ENCODE measurements at places on chromosomes 6 and 20.

- no peak for DNase-seq
Measured at GRCh38 chr20:57088436-57088835, 178.0 kb downstream of the BMP7 start.

GRCh38 chr6:158763434-158764182 is 55.6 kb downstream of the EZR start:
- no peak for DNase-seq

GRCh38 chr6:80174900-80175572 is 68.6 kb downstream of the BCKDHB start:
- no peak for DNase-seq

- DNase-seq, result no peak
Measured at GRCh38 chr20:43140726-43141125, 49.0 kb downstream of the PTPRT start.

DNA sequence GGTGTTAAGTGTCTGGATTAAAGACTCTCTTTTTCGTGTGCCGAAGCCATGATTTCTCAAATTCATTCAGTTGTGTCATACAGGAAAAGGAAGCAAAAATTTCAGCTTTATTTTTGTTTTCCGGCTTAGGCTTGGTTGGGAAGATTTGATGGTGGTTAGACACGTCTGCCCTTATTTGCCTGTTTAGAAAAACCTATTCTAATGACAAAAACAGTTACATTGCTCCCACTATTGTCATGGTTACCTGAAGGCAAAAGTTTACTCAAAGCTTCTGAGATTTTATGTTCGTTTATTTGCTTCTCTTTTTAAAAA is 982 bp downstream of the DNAJC5 start:
- no peak for DNase-seq

DNA sequence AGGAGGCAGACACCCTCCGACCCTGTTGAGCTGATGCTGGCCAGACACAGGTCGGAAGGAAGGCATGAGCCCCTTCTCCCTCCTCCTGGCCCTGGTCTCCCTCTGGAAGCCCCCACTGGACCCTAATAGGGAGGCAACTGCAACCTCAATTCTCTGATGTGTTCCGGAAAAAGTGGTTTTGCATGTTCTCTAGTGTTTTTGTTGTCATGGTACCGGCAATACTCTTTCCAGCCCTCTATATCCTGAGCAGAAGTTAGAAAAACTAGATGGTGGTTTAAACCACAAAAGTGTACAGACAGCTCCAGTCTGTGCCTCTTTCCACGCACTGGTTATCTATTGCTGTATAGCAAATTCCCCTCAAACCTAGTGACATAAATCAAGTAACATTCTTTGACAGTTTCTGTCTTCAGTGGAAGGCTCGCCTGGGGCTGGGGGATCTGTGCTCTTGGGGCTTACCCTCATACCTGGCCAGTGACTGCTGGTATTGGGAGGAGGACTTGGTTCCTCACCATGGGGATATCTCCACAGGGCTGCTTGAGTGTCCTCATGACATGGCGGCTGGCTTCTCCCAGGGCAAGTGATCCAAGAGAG is 37.0 kb downstream of the SYTL3 start:
- DNase-seq, result no peak

DNA sequence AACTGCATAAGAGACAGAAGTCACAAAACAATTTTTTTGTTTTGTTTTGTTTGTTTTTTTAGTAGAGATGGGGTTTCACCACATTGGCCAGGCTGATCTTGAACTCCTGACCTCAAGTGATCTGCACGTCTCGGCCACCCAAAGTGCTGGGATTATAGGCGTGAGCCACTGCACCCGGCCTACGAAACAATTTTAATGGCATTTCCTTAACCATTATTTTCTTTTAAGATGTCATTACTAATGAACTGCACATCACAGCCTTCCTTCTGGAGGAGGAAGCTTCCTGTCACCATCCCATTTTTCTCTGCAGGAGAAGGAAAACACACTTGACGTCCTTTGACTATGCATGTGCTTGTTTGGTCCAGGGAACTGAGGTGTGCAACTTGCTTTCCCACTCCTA is 125.3 kb upstream of the AKIRIN2 start:
- DNase-seq, result no peak
